ENCODE measurements at places on chromosomes 4 and X. TPM values are rescaled to one million over a fixed set of nuclear protein-coding genes. Genes with fewer than 3 reads are reported as not detected.
A peak's percentile ranks its signal among the peaks of the same experiment; 100 is the strongest.

DNA sequence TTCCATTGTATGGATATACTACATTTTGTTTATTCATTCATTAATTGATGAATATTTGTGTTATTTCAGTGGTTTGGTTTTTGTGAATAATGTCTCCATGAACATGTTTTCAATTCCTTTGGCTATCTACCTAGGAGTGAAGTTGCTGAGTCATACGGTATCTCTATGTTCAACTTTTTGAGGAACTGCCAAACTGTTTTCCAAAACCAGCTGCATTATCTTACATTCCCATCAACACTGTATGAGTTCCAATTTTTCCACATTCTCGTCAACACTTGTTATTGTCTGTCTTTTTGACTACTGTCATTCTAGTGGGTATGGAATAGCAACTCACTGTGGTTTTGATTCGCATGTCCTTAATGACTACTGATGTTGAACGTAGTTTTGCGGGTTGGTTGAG is 388.6 kb upstream of the MAGEB2 start:
- no peaks in the 10 kb centered on the region for H3K36me3 ChIP-seq
- DNase-seq, result no peak
- no peak overlapping the region for H3K4me3 ChIP-seq

DNA sequence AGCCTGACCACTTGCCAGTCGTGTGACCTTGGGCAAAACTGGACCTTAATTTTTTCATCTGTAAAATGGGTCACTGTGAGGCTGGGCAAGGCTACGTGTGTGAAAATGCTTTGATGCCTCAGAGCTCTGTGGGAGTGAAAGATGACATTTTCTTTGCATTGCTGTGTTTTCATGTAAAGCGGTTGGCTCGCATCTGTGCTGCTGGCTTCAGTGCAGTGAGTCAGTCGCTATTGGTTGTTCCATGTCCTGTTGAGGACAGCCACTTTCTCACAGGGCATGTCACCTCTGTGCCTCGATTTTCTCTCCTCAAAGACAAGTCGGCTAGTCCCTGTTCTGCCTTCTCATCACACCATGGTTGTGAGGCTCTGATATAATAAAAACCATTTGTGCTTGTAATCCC is 4.4 kb downstream of the MTMR1 start:
- no peak overlapping the region for H3K4me3 ChIP-seq
- peaks cover 4% of the 10 kb centered on the region for H3K36me3 ChIP-seq
- DNase-seq, result no peak
- no peaks in the 10 kb centered on the region for H3K27me3 ChIP-seq
- no peak overlapping the region for H3K27ac ChIP-seq

DNA sequence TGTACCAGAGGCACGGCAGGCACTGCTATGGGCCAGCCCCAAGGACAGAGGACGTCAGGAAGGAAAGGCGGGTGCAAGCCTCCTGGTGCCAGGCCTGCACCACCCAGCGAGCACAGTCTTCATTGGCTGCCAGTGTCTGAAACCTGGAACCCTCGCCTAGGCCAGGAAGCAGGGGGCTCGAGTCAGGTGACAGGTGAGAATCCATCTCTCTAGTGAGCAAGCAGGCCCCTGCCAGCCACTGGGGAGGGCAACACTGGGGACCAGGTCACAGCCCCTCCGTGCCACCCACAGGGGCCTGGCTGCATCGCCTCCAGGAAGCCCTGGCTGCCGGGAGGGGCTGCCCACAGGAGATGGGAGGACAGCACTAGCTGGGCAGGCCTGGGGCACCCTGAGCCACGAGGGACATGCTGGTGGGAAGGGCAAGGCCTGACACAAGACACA is 6.9 kb upstream of the HAUS3 start:
- H3K27ac ChIP-seq, result no peak overlapping the region
- no peaks in the 10 kb centered on the region for H3K36me3 ChIP-seq
- H3K27me3 ChIP-seq, result no peaks in the 10 kb centered on the region
- H3K4me1 ChIP-seq, result peaks cover 18% of the 10 kb centered on the region
- H3K4me3 ChIP-seq, result no peak overlapping the region

- H3K4me1 ChIP-seq, result no peaks in the 10 kb centered on the region
- H3K4me3 ChIP-seq, result no peak overlapping the region
- H3K27ac ChIP-seq, result no peak overlapping the region
- no peak for DNase-seq
- H3K36me3 ChIP-seq, result no peaks in the 10 kb centered on the region
Observed at GRCh38 chr4:73751166-73751565, 10.8 kb downstream of the CXCL8 start.

DNA sequence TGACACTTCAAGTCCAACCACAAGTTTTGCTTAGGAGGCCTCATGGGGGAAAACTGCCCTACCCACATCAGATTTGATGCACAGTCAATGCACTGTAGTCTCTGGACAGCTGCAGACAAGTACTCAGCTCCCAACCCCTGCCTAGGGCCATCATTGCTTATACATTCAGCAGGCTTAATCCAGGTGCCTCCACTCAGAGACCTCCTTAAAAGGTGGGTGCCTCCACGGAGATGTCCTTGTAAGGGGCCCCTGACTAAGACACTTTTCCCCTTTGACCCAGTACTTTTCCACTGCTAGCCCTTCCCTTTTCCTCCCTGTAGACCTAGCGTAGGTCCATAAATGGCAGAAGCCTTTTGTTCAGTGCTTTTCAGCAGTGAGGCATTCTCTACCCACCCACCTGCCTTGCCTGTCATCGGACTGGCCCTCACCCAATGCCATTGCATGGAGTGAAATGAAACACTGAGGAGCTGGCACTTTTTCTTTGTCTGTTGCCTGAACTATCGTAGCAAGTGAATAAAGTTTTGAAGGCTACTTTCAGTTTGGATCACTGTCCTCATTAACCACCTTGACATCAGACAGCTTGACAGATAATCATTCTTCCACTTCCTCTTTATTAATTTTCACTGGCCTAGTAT is 23.8 kb upstream of the PLK4 start:
- H3K4me3 ChIP-seq, result no peak overlapping the region
- H3K27me3 ChIP-seq, result no peaks in the 10 kb centered on the region
- no peak for DNase-seq
- no peaks in the 10 kb centered on the region for H3K36me3 ChIP-seq

DNA sequence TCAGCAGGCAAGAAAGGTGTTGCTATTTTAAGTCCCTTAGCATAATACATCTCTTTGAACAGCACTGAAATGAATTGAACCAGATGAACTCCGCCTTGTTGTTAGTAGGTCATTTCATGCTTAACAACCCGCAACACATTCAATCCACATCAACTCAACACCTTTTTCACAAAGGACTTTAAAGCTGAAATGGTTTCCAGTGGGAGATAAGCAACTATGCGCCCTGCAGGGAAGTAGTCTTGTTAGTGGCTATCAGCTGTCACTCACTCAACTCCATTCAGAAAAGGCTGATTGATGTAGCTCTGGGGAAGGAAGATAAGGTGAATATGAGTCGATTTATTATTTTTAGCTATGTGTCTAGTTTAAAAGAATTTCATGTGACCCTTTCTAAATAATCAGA is 46.0 kb downstream of the ATP8A1 start:
- peaks cover 32% of the 10 kb centered on the region for H3K4me1 ChIP-seq
- H3K27ac ChIP-seq, result no peak overlapping the region
- H3K36me3 ChIP-seq, result no peaks in the 10 kb centered on the region
- H3K27me3 ChIP-seq, result no peaks in the 10 kb centered on the region
- no peak for DNase-seq

DNA sequence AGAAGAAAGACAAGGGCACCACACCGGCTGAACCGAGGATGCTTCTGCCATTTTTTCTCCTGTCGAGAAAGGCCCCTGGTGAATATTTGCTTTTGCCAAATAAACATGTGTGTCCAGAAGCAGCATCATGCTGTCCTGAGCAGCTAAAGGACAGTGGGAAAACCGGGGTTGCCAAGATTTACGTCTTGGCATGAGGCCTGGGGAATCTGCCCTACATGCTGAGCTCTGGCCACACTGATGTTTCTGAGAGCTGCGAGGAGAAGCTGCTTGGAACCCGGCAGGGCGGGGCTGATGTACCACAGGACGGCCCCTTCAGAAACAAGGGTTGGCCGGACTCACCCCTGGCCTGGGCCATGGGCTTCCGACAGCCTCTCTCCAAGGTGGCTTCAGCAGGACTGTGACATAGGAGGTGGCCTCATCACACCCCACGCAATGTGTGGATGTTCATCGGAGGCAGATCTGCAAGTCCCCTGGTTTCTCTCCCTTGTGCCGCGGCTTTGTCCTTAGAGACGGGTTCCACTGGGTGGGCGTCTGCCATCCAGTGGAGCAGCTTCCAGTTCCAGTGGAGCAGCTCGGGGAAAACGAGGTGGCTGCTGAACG is 42.2 kb upstream of the SORCS2 start:
- H3K27me3 ChIP-seq, result no peaks in the 10 kb centered on the region
- H3K4me1 ChIP-seq, result no peaks in the 10 kb centered on the region
- H3K27ac ChIP-seq, result no peak overlapping the region
- no peak for DNase-seq
- H3K4me3 ChIP-seq, result no peak overlapping the region
- no peaks in the 10 kb centered on the region for H3K36me3 ChIP-seq

TLR1 gene
- 1.7 TPM for total RNA-seq

DNA sequence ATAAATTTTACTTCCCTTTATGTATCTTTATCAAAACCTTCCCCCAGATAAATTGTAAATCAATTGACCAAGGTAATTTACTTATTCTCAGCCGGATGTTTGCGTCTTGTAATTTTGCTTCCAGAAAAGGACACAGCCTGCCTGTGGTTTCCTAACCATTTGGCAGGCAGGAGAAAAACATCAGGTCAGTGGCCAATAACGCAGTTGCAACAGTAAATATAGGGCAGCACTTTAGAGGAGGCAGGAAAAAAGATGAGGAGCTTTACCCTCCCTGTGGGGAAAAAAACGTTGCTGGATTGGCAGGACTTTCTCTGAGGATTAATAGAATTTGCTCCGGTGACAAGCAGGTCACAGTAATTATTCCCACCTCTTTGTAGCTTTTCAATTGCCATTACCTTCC is 2618.1 kb downstream of the ARAP2 start:
- no peak for DNase-seq

HPSE gene
- total RNA-seq, result 0.64 TPM

GAGE12E gene
- not detected for total RNA-seq

USP27X gene
- total RNA-seq, result 2.3 TPM

DNA sequence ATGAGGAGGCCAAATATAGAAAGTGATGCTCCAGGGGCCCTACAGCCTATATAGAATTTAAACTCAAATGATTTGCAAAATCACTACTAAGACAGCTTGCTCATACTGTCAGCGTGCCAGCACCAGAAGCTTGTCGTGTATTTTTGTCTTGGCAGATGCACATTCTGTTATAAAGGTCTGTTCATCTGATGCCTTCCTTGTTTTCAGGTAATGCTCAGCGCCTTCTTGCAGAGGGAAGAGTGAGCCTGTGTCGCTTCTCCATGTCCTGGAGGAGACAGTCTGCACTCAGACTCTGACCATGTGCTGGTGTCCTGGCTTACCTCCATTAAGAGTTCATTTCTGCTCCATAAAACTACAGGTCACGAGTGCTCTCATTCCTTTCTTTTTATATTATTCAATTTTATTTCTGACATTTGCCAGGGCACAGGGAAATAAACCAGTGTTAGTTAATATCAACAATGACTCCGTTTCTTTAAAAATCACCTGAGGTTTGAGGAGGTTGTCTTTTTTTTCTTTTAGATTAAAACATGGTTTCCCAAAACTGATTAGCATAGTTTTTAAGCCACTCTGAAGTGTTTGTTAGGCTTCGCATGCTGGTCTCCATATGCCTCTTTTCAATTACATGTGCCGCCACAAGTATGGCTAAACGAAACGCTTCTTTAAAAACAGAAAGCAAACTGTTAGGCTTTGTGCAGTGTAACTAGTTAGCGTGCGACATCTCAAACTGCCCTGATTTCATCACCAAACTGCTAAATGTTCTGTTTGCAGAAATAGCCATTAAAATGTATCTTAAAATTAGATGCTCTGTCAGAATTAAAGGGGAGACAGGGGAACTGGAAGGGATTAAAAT is 215.2 kb upstream of the GK2 start:
- H3K36me3 ChIP-seq, result no peaks in the 10 kb centered on the region
- no peak overlapping the region for H3K27ac ChIP-seq
- H3K27me3 ChIP-seq, result no peaks in the 10 kb centered on the region
- no peaks in the 10 kb centered on the region for H3K4me1 ChIP-seq
- DNase-seq, result no peak

- H3K27me3 ChIP-seq, result no peaks in the 10 kb centered on the region
- H3K27ac ChIP-seq, result peak overlapping the region; percentile 86
- peak; percentile 65 for DNase-seq
- H3K4me1 ChIP-seq, result peaks cover 25% of the 10 kb centered on the region
Observed at GRCh38 chrX:110003167-110004156, 548 bp downstream of the TMEM164 start.

IL13RA2 gene
- not detected for total RNA-seq

DNA sequence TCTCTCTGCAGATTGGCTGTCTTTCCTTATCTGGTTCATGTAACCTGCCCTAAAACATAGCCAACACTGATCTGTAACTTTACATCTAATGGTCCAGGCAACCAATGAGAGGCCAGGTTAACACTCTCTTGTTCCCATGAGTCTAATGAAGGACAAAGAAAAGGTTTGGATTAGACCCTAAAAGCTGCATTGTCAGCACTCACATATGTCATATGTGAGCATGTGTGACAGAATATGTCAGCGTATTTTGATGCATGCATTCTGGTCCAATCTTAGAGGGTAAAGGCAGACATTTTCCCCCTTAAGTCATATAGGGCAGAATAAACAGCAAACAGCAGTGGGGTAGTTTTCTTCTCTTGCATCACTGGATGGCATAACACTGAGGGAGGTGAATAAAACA is 3.7 kb downstream of the NDST3 start:
- no peak for DNase-seq
- no peaks in the 10 kb centered on the region for H3K4me1 ChIP-seq
- peaks cover 7% of the 10 kb centered on the region for H3K27me3 ChIP-seq
- H3K4me3 ChIP-seq, result no peak overlapping the region

- no peaks in the 10 kb centered on the region for H3K4me1 ChIP-seq
- no peak overlapping the region for H3K4me3 ChIP-seq
- H3K36me3 ChIP-seq, result no peaks in the 10 kb centered on the region
- H3K27me3 ChIP-seq, result no peaks in the 10 kb centered on the region
- DNase-seq, result no peak
Observed at GRCh38 chr4:20237894-20238537, 13.7 kb upstream of the SLIT2 start.

VEGFD gene
- 6.1 TPM for total RNA-seq

GBA3 gene
- total RNA-seq, result not detected

- H3K27ac ChIP-seq, result no peak overlapping the region
- H3K4me1 ChIP-seq, result peaks cover 3% of the 10 kb centered on the region
- no peaks in the 10 kb centered on the region for H3K36me3 ChIP-seq
- H3K4me3 ChIP-seq, result no peak overlapping the region
- H3K27me3 ChIP-seq, result peaks cover 20% of the 10 kb centered on the region
Observed at GRCh38 chrX:53089925-53090324, 4.0 kb upstream of the KANTR start.

MTMR8 gene
- 0.25 TPM for total RNA-seq

CTAG1B gene
- total RNA-seq, result not detected
